ENCODE measurements at places on chromosomes 6 and 20.

- DNase-seq, result no peak
Measured at GRCh38 chr6:142008016-142008735, 124.5 kb upstream of the GJE1 start.

DNA sequence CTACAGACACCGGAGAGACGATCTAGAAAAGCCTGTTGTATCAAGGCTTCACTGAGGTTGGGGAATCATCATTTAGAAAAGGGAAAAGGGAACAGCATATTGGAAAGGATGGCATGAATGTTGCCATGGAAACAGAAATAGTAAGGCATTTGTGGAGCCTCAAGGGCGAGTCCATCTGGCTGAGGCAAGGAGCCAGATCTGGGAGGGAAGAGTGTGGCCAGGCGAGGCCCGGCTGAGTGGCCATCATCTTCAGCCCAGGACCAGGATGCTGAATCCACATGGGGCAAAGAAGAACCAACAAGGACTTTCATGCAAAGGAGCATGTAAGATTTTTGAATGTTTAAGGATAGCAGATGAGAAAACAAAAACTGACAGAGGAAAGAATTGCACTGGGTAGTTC lies 85.8 kb downstream of the MAP3K5 start:
- no peak for DNase-seq

- no peak for DNase-seq
Measured at GRCh38 chr6:12097791-12098190, 85.7 kb downstream of the HIVEP1 start.

- no peak for DNase-seq
Measured at GRCh38 chr6:114084327-114084890, 113.5 kb upstream of the HDAC2 start.

DNA sequence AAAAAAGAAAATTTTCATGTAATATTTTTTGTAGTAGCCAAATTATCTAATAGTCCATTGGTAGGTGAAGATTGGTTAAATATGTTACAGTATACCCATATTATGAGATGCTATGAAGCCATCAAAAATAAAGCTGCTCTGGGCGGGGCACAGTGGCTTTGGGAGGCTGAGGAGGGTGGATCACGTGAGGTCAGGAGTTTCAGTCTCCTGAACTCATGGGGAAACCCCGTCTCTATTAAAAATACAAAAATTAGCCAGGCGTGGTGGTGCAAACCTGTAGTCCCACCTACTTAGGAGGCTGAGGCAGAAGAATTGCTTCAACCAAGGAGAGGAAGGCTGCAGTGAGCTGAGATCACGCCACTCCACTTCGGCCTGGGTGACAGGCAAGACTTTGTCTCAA lies 360.5 kb downstream of the KIF16B start:
- DNase-seq, result no peak

DNA sequence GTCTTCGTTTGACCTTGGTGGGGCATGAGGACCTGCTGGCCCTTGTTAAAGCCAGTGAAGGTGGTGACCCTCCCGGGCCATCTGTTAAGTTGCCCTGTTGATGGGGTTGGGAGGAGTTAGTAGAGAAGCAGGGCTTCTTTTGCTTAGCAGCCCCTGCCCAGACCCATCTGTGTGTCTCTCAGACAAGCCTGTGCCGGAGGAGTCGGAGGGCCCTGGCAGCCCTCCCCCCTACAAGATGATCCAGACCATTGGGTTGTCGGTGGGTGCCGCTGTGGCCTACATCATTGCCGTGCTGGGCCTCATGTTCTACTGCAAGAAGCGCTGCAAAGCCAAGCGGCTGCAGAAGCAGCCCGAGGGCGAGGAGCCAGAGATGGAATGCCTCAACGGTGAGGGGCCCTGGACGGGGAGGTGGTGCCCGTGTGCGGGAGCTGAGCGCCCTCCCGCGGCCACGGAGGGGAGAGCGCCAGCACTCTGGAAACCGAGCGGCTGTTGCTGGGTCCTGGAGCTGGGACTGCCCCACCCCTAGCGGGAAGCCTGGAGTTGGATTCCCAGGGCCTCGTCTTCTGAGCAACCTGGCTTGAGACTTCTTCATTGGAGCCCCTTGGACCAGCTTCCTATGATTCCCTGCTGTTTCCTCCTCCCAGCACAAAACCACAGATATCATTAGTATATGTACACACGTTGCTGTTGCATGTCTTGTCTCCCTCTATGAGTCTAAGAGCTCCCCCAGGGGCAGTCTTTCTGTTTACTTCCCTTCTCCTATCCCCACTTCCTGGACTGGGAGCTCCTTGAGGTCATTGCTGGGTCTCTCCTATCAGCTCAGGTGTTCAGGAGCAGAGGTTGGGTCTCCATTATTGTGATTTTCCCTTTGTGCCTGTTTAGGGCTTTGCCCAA lies 27.6 kb upstream of the SRF start:
- DNase-seq, result peak; percentile 85

GRCh38 chr6:117601811-117602150 lies 530 bp downstream of the GOPC start:
- DNase-seq, result no peak

GRCh38 chr6:137223370-137224131 lies 4.4 kb upstream of the IFNGR1 start:
- DNase-seq, result no peak

GRCh38 chr6:107493158-107494057 lies 3.5 kb downstream of the SOBP start:
- no peak for DNase-seq

DNA sequence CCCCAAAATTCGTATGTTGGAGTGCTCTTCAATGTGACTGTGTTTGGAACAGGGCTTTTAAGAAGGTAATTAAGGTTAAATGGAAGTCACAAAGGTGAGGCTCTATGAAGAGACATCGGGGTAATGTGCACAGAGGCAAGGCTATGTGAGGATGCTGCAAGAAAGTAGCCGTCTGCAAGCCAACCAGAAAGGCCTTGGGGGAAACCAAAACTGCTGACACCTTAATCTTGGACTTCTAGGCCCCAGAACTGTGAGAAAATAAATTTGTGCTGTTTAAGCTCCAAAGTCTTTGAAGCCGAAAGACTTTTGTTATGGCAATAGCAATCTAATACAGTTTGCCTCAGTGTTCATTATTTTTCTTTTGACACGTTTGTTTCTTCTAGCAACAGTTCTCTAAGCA lies 2.4 kb upstream of the IRAK1BP1 start:
- DNase-seq, result no peak

GRCh38 chr6:2542858-2543218 lies 207.9 kb downstream of the MYLK4 start:
- DNase-seq, result peak; percentile 88

- DNase-seq, result no peak
Measured at GRCh38 chr6:106789428-106790148, 160.2 kb downstream of the QRSL1 start.

DNA sequence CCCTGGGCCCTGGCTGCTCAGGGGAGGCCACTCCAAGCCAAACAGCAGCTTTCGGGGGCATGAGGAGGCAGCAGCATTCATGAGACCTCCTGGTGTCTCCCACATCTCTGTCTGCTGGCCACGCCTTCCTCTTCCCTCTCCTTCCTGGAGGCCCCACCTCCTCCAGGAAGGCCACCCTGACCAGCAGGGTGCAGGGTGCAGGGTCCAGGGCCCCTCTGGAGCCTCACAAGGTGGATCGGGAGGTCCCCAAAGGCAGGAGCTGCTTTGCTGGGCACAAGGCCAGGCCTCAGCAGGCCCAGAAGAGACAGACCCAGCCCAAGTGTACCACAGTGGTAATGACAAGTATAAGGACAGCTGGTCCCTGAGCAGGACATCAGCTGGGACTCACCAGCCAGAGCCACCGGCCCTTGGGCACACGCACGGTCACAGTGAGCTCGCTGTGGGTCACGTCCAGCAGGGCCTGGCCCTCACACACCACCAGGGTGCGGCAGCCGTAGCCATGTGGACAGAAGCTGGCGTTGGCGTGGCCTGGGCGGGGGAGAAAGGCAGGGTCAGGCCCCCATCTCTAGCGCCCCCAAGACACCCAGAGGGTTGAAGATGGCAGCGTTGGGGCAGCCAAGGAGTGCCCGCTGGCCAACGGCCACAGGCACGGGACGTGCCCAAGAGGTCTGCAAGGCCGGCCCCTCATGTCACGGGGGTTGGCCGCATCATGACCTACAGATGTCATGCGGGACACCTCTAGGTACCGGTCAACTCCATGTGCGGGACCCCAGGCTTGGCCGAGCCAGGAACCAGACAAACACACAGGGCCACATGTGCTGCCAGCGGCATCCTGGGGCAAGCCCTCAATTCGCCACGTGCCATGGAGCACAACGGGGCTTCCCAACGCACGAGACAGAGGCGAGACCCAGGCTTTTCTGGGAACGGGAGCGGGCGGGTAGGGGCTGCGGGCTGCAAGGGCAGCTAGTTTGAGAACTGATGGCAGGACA lies 26.9 kb downstream of the ADRM1 start:
- no peak for DNase-seq

GRCh38 chr20:37111926-37112455 lies 16.2 kb upstream of the RBL1 start:
- no peak for DNase-seq
